Omental fat pad (tissue), 4 donors: ENCODE measurements at places on chromosomes 13 and 19.

- DNase-seq = peak; percentile 58
These were observed 9.8 kb upstream of the GNA15 start for GRCh38 chr19:3125900-3126524.

DNA sequence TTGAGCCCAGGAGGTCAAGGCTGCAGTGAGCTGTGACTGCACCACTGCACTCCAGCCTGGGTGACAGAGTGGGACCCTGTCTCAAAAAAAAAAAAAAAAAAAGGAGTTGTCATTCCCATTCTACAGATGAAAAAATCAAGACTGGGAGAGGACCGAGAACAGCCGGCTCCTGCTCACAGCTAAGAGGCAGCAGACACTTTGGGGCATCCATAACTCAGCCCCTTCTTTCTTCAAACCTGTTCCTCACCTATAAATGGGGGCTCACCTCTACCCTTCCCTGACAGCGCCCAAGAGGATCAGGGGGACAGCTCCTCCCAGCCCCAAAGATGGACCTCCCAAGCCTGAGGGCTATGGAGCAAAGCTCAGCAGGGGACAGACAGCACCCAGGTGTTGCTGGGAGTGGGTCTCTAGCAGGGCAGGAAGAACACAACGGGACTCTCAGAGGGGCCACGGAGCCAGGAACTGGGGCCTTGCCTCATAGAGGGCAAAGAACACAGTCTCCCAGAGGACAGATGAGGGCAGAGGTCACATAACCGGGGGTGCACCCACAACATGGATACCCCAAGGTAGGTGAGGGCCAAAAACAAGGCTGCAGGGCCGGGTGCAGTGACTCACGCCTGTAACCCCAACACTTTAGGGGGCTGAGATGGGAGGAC lies 3.4 kb upstream of the KLF16 start:
- DNase-seq = no peak

DNA sequence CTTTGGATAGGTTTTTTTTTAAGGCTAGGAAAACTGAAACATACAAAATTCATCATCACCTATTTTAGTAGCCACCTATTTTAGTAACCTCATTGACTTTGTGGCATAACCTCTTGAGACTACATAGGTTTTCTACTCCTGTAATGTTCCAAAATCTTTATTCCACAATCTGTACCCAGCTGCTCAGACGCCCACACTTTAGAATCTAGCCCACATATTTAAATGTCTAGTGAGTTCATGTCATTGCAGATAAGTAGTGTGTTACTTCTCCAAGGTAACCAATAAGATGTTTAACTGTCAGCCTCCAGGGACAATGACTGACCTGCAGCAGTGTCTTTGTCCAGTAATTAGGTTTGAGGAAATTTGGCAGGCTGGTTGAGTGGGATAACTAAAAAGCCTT lies 330.2 kb downstream of the MZT1 start:
- no peak for DNase-seq

GRCh38 chr13:113402471-113403254 lies 38.7 kb upstream of the GRTP1 start:
- no peak for DNase-seq

GRCh38 chr19:1901940-1902404 lies 3.2 kb upstream of the ADAT3 start:
- no peak for DNase-seq

DNA sequence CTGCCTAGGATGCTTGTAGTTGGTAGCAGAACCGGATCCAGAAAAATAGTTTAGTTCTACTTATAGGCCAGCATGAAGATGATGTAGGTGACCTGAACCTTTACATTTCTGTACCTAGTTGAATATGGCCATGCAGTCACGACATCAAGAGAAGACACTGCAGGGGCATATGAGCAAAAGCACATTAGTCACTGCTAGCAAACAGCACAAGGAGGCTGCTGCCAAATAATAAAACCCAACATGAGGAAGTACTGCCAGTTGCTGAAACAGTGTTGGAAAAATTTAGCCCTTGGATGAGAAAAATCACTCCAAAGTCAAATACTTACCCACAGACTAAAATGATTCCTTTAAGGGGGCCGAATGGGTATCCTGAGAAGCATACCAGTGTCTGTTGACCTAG lies 20.8 kb downstream of the ERICH6B start:
- DNase-seq = no peak

GRCh38 chr13:70183041-70183440 lies 74.8 kb upstream of the KLHL1 start:
- DNase-seq = no peak

GRCh38 chr19:45211751-45212381 lies 33.3 kb downstream of the BLOC1S3 start:
- DNase-seq = no peak

DNA sequence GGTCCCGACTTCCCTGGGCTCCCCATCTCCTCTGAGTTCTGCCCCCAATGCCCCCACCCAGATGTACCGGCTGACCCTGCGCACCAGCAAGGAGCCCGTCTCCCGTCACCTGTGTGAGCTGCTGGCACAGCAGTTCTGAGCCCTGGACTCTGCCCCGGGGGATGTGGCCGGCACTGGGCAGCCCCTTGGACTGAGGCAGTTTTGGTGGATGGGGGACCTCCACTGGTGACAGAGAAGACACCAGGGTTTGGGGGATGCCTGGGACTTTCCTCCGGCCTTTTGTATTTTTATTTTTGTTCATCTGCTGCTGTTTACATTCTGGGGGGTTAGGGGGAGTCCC lies 6.5 kb downstream of the FUZ start:
- DNase-seq = no peak

GRCh38 chr19:30865511-30865910 lies 483.7 kb downstream of the TSHZ3 start:
- no peak for DNase-seq
